ENCODE measurements at places on chromosomes 7 and 10.

GRCh38 chr7:96414931-96415292 is 93.0 kb upstream of the SLC25A13 start:
- peak; percentile 35 for DNase-seq

GRCh38 chr10:65861249-65861648 is 1064.6 kb upstream of the LRRTM3 start:
- DNase-seq = no peak

DNA sequence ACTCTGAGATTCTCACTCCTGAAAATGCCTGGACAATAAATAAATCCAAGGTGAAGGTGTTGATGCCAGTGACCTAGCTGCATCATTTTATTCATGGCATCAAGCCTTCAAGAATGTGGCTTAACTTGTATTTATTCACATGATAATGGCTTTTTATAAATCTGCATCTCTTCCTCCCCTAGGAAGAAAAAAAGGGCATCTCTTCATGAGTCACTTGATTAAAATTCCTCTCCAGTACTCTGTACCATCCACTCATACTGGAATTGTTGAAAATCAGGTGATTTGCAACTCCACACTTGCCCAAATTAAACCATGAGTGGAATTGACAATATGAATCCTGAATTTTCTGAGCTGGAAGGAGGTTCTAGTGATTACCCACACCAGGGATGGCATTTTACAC is 30.2 kb downstream of the PTPRE start:
- no peak for DNase-seq

- DNase-seq = no peak
These were observed 4.7 kb downstream of the ZNF775 start for GRCh38 chr7:150383710-150384397.

DNA sequence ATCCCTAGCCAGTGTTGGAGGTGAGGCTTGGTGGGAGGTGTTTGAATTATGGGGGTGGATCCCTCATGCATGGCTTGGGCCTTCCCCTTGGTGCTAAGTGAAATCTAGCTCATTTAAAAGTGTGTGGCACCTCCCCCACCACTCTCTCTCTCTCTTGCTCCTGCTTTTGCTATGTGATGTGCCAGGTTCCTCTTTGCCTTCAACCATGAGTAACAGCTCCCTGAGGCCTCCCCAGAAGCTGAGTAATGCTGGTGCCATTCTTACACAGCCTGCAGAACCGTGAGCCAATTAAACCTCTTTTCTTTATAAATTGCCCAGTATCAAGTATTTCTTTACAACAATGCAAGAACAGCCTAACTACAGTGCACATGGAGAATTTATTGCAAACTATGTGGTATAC is 188.8 kb upstream of the POT1 start:
- no peak for DNase-seq

Measured in hematopoietic multipotent progenitor cell (in vitro differentiated cells).